ENCODE measurements at places on chromosomes 6 and 20.

GRCh38 chr6:117399126-117399525 is 26.6 kb downstream of the ROS1 start:
- DNase-seq = no peak

DNA sequence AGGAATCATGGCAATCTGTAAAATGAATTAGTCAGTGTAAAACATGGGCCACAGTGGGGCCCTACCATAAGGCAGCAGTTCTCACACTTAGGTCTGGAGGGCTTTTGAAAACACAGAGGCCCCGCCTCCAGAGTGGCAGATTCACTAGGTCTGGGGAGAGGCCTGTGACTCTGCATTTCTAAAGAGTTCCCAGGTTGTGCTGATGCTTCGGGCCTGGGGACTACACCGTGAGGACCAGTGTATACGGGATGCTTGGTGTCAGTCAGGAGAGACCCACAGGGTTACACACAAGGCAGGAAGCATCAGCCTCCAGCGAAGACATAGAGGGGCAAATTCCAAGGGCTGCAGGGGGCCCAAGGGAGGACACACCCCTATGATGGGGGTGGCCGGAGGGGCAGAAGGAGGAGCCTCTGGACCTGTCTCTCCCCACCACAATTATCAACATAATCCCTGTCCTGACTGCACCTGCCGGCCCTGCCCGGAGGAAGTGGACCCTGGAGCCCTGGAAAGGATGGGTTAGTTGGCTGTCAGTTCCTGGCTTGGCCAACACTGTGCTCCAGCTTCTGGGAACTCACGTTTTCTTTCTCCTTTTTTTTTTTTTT is 46.7 kb downstream of the FGD2 start:
- DNase-seq = no peak

DNA sequence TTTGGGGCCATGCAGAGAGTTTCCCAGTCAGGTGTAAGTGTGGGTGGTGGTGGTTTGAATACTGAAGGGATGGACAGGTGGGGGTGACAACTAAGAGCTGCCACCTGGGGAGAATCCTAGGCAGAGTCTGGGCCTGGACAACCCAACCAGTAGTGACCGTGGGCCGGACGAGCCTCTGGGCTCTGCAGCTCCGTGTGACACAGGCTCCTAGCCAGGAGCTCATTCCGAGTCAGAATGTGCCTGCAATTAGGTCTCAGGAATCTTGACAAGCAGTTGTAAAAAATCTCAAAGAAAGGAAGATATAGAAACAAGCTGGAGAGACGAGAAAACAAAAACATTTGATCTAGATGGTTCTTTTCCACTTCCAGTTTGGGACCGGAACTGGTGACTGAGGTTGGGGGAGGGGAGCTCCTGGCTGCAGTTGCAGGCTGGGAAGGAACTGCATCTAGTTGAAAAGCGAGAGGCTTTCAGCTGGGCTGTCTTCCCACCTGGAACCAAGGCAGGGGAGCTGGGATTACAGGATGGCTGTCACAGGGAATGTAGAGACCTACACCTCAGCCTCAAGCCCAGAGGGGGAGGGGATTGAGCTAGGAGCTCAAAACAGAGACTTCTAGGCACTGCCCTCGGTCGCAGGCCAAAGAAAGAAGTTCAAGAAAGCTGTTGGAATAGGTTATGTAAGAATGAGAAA is 156.9 kb downstream of the PAX1 start:
- no peak for DNase-seq

DNA sequence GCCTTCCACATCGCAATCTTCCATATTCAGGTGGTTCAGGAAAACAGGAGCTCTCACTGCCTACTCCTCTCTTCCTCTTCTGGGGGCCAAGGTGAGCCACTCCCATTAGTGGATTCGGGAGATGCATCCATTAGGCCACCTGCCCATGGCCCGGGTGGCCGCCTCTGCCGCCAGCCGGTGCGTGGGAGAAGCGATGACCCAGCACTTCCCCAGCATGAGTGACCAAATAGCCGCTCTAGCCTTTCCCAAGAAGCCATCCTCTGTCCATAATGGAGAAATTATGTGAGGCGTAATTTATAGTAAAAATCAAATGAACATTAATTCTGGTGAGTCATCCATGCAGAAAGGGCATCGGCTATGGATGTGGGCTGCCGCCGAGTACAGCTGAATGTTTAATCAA is 39.4 kb downstream of the GNAS-AS1 start:
- DNase-seq = no peak

DNA sequence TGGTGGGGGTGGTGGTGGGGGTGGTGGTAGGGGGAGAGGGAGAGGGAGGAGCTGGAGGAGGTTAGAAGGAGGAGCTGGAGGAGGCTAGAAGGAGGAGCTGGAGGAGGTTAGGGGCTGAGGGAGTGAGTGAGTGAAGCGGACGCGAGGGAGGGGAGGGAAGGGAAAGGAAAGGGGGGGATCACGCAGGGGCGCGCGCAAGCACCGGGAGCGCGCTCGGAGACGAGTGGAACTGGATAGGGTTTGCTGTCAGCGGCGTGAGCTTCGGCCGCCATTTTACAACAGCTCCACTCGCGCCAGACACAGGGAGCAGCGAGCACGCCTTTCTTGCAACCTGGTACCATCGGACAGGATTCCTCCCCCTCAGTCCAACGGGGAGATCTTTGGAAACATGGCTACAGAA is 90.5 kb upstream of the FERMT1 start:
- DNase-seq = no peak

DNA sequence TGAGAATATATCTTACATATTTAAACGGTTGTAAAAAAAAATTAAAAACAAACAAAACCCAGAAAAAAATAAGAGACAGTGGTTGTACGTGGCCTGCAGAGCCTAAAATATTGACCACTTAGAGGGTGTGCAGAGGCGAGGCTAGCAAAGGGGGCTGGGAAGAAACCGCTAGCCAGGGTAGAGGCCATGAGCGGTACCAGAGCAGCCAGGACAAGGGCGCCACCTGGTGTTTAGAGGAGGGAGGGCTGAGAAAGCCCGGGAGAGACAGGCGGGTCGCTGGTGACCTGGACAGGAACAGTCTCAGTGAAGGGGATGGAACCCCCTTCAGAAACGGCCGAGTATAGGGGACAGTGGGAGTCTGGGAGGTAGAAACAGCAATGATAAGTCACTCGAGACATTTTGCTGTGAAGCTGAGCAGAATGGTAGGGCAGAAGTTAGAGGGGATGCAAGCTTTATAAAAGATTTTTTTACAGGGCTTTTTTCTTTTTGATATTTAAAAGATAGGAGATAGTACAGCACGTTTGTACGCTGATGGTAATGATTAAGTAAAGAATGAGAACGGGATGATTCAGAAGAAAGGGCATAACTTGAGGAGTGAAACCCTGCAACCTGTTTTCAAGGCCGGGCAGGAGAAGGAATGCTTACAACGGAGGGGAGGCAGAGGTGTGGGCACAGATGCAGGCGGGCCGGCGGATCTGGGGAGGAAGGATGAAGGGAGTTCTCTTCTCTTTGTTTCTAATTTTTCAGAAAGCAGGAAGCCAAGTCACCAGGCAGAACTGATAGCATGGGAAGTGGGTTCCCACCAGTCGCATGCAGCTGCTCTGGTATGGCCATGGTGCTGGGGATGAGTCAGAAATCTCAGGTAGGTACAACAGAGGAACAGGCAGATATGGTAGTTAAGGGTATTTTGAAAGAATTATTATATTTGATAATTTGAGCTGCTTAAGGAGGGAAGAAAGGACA is 76.2 kb downstream of the FAM229B start:
- DNase-seq = no peak

- DNase-seq = no peak
Measured at GRCh38 chr6:130680116-130680515, 147.1 kb upstream of the SMLR1 start.

- DNase-seq = no peak
Measured at GRCh38 chr6:87094576-87094975, 330 bp downstream of the CGA start.

DNA sequence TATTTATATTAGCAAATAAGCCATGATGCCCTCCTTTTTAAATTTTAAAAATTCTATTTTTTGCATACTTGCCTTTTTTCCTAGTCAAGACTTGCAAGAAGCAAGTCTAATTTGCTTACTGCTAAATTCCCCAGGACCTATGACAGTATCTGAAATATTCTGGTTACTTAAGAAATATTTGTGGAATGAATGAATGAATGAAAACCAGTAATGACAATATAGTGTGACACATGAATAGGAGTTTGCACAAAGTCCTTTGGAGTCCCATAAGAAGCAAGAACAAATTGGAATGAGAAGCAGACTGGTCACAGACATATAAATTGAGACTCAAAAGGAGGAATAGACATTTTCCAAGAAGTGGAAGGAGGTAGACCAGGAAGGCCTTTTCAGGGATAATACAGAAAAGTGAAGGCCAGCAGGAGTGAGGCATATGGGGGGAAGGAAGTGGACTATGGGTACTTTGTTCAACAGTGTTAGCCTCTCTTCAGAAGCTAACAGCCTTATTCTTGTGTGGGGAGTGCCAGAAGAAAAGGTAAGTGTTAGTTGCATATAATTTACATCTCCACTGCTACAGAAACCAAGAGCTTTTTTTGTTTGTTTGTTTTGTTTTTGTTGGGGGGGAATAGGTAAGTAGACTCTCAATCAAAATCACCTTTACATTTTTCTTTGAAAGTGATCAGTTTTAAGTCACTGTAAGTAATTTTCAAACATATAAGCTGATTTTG is 93.6 kb upstream of the FAM184A start:
- DNase-seq = no peak

DNA sequence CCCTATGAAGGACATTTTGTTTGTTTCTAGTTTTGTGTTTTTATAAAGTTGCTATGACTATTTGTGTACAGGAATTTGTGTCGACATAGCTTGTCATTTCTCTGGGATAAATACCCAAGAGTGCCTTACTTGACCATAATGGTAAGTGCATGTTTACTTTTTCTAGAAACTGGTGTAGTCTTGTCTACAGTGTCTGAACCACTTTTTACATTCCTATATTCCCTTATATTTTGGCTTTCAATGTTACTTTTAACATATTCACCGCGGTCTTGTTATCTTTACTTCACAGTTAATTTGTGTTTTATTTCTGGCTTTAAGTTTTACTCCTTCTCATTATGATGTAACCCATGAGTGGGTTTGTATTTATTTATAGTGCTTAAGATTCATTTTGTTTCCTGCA is 444.4 kb upstream of the RGS17 start:
- DNase-seq = no peak

GRCh38 chr20:49964964-49965780 is 17.6 kb upstream of the SNAI1 start:
- no peak for DNase-seq

DNA sequence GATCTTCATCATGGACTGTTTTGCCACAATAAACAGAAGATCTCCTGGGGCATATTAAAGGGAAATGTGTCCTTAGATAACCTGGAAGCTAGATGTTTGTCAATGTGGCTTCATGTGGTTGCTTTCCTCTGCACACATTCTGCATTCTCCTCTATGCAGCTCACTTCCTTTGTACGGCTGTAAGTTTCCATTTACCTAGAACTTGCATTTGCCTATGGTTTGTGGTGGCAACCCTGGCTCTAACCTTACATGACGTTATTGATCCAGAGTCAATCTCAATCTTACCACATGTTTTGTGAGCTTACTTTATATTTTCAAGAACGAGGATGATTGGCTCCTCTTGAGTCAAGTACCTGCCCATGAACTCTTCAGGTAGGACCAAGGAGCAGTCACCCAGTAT is 863.1 kb downstream of the MAFB start:
- DNase-seq = no peak

GRCh38 chr20:24668791-24669190 is 199.4 kb downstream of the SYNDIG1 start:
- DNase-seq = no peak

- DNase-seq = no peak
Measured at GRCh38 chr6:168277274-168277669, 42.3 kb downstream of the DACT2 start.

DNA sequence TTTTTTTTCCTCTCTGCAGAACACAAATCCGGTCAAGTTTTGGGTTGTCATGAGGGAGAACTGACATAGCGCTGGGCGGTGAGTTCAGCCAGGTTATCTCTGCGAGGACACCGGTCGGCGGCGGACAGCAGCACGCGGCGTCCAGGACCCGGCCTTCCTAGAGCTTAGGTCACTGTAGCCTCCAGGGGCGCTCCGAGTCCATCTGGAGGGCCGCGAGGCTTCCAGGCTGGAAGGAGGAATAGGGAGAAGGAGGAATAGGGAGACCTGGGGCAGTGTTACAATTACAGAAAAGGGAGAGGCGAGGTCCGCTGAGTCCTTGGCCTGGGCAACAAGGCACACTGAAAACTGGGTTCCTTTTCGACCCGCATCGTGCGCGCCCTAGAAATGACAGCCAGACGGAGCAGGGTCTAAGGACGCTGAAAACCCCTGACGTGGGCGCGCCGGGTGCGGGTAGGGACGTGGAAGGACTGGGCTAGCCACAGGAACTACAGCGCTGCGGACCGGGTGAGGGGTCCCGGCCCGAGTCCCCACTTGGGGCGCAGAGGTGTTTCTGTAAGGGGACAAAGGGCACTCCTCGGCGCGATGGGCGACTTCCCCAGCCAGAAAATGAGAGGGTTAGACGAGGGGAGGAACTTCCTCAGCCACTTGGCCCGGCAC is 536 bp upstream of the FNDC1 start:
- peak; percentile 79 for DNase-seq

DNA sequence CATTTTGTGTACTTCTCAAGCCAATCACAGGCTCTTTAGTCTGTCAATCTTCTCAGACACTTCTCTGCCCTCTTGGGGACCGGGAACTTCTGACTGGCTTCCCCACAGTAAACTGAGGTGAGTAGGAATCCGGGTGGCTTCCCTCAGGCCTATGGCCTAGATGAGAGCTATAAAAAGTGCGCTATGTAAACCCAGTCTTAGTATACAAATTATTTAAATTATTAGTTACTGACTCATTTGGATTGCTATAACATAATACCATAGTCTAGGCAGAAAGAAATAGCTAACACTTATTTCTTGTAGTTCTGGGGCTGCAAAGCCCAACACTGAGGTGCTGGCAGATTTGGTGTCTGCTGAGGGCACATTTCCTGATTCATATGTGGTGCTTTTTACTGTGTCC is 109.2 kb upstream of the MCHR2 start:
- no peak for DNase-seq

Measured in left forelimb (tissue), 1 donor.